ENCODE measurements at places on chromosomes 12 and 14. TPM values are rescaled to one million over a fixed set of nuclear protein-coding genes. Genes with fewer than 3 reads are reported as not detected.

GRCh38 chr14:88835661-88836060 is 11.2 kb downstream of the TTC8 start:
- DNase-seq, result no peak

GRCh38 chr14:55684956-55685584 is 105.1 kb downstream of the KTN1 start:
- no peak for DNase-seq

GRCh38 chr12:10705655-10706054 is 17.5 kb downstream of the YBX3 start:
- DNase-seq, result no peak

EIF2S3B gene
- 0.65 TPM for total RNA-seq

ATN1 gene
- total RNA-seq, result 75.3 TPM

DNA sequence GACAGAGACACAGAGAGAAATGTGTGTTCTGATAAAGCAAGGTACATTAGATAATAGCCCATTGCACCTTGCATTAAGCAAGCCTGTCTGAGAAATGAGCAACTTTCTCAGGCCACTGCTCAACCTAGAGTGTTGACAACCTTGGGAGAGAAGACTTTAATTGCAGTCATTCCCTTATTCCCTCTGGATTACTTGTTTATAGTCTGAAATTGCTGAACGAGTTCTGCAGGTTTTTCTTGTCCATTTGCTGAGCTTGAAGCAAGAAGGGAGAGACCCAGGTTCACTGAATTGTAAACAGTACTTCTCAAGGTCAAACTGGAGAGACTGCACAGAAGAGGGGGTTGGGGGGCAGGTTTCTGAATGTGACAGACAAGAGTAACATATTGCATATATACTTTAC is 159.4 kb upstream of the PLEKHG7 start:
- DNase-seq, result no peak

GRCh38 chr12:75505706-75506312 is 5.6 kb downstream of the KRR1 start:
- DNase-seq, result no peak

Measured in left cardiac atrium (tissue), 4 donors.